ENCODE measurements at places on chromosomes 6 and 20.

- no peak for DNase-seq
Observed at GRCh38 chr20:46463852-46464251, 49.5 kb downstream of the ZNF334 start.

- DNase-seq = no peak
Observed at GRCh38 chr6:9851541-9852380, 563.1 kb downstream of the TFAP2A start.

DNA sequence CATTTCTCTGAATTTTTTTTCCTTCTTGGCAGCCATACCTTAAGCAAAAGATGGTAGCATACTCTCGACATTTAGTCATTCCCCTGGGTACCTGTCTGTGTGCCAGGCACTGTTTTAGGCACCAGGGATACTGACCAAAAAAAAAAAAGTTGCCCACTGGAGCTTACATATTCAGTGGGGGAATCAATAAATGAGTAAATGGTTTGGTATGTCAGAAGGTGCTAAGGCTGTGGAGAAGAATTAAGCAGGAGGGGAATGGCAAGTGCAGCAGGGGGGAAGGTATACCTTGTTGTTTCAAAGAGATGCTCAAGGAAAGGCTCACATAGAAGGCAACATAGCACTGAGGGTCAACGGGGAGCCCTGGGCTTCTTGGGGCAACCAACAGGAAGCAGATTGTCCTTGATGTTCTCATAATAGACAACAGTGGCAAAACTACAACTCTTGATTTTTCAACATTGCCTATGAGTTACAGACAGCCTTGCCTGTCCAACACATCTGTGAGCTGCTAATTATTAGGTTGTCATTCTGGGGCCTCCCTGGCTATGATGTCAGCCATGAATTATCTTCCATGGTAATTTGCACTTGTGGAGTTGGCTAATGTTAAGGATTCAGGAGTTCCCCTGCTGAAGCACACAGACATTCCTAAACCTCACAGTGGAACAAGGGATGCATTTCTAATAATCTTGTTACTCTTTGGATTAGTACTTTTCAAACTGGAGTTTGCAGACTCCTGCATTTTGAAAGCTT, 19.6 kb downstream of the NT5E start:
- no peak for DNase-seq

DNA sequence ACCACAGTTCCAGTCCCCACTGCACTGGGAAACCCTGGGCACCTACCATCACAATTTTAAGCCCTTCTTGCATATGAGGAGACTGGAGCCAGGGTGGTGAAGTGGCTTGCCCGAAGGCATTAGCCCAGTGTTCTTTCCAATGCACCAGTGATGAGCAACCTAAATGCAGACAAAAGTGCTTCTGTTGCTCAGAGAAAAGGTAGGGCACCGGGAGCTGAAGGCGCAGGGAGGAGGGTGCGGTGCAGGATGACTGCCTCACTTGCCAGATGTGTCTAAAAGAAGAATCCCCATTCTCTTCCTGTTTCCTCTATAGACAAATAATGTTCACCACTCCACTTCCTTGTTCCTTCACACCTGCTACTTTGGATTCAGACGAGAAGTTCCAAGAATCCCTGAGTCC, 86.5 kb downstream of the QRSL1 start:
- DNase-seq = no peak

DNA sequence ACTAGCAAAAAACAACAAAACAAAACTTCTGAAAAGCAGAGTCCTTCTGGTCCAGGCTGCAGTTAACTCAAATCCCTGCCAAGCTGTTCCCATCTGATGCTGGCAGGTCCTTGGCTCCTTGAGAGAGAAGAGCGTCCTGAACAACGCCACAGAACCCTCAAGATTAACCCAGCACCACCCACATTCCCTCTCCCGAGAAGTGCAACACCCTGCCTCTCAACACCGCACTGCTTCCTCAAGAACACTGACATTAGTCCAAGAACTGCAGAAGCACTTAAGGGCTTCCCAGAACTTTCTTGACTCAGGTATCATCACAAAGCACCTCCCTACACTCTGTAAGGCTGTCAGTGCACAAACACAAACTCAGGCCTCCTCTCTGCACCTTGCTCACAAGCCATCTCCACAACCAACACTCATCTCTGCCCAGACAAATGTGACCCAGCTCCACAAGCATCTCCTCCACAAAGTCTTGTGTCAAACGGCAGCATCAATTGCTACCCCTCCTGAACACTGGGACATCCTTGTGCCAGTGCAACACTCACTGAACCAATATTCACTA, 7.5 kb downstream of the MRPL14 start:
- no peak for DNase-seq

GRCh38 chr6:131954775-131955107, 3.6 kb upstream of the CCN2 start:
- DNase-seq = no peak

DNA sequence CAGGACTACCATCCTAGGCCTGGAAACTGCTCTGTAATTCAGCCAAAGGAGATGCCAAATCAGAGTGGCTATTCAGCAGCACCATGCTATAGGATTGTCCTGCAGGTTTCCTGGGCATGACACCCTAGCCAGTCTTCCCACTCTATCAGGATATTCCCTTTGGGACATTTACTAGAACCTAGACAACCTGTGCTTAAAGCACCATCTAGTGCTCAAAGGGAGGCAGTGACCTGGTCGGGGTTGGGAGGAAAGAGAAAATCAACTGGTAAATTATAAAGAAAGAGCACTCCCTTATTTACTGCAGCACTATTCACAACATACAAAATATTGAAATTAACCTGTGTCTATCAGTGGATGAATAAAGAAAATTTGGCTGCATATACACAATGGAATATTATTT, 67.2 kb upstream of the SMLR1 start:
- DNase-seq = no peak

DNA sequence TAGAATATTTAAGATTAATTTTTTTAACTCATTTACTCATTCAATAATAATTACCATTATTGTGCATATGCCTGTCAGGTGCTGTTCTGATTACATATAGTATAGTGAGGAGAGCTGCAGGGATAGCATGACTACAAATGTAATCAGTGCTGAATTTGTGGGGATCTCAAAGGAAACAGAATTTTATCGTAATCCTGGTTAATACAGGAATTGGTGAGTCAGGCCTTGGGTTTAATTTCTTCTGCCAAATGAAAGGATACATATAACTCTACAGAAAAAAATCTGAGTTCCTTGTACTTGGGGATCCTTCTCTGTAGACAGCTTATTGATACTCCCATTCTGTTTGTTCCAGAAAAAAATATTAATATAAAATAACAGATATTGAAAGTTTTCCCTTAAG, 297.2 kb downstream of the GJA1 start:
- DNase-seq = no peak

GRCh38 chr20:44850837-44851236, 34.7 kb upstream of the YWHAB start:
- no peak for DNase-seq

GRCh38 chr20:62656197-62656918, 14.1 kb downstream of the SLCO4A1 start:
- no peak for DNase-seq

- no peak for DNase-seq
Observed at GRCh38 chr6:16930432-16930831, 169.2 kb upstream of the ATXN1 start.

GRCh38 chr6:106141441-106142237, 55.5 kb downstream of the PRDM1 start:
- peak; percentile 66 for DNase-seq

DNA sequence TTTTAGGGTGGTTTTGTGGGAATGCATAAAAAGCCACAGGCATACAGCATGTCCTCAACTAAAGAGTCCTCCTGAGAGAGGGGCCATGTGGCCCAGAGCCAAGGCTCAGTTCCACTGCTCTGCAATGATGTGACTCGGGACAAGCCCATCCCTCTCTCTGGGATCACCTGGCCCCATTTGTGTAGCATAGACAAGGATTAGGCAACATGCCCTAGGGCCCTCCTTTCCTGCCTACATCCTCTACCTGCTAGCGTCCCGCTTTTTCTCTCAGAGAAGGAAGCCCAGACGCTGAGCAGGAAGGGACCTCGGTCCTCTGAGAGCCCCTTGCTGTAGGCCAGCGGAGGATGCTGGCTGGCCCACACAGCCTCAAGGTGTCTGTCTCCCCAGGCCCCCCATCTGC, 8.8 kb downstream of the TGM2 start:
- DNase-seq = no peak

DNA sequence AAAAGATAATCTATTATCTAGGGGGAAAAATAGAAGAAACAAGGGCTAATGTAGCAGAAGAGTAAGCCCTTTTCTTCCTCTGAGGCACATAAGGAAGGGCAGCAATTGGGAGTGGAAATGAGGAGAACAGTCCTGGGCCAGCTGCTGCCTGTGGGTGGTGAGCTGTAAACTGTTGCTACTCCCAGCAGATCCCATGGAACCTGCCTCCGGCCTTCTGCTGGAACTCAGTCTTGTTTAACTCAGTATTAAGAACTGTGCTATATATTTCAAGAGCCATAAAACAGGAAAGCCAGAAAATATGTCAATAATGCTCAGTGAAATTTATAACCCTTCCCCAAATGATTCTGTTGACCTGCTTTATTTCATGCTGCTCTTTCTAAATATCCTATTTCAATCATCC, 464.2 kb downstream of the COL12A1 start:
- no peak for DNase-seq

GRCh38 chr6:148620579-148621298, 126.1 kb upstream of the UST start:
- no peak for DNase-seq

GRCh38 chr6:128364766-128365519, 155.5 kb downstream of the PTPRK start:
- no peak for DNase-seq

GRCh38 chr20:57483287-57484050, 41.5 kb downstream of the CTCFL start:
- DNase-seq = no peak

- no peak for DNase-seq
Observed at GRCh38 chr20:5748246-5748645, 2.0 kb upstream of the SHLD1 start.

- no peak for DNase-seq
Observed at GRCh38 chr20:59039233-59039632, 3.4 kb downstream of the PRELID3B start.

- DNase-seq = no peak
Observed at GRCh38 chr6:70849348-70850069, 107.4 kb downstream of the B3GAT2 start.

- DNase-seq = no peak
Observed at GRCh38 chr6:100463630-100464161, 1.0 kb downstream of the SIM1 start.

GRCh38 chr6:91164105-91164504, 577.2 kb upstream of the MAP3K7 start:
- no peak for DNase-seq

DNA sequence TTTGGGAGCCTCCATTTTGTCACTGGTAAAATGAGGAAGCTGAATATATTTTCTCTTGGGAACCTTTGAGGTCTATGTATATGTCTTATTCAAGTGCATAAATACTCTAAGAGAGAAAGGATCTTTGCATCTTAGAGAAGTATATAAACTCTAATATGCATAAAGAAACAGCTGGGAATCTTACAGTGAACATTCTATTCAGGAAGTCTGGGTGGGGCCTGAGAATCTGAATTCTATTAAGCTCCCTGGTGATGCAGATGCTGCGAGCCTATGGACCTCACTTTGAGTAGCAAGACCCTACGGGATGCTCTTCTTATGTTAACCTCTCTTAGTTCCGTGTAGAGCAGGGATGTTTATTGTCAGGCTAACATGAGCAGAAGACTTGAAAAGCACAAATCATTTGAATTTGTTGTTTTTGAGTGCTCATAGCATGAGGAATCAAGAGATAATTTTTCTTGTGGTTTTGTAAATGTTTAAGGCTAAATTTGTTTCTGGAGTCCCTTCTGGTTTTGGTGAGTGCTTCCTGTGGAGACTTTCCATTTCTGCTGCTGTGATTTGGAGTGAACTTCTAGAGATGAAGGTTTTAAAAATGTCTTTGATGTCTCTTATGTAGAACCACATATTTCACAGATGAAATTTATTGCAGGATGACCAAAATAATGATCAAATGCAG, 281.2 kb upstream of the JAG1 start:
- DNase-seq = no peak

DNA sequence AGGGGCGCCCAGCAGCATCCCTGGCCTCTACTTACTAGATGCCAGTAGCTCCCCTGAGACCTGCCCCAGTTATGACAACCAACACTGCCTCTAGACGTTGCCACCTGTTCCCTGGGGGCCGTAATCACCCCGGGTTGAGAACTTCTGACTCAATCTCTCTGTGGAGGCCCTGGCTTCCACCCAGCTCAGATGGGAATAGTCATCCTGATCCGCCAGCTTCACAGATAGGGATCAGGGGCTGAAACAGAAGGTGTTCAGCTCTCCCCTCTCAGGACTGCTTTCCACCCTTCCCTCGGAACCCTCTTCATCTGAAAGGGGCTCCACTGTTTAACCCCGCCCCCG, 3.3 kb downstream of the CAPN11 start:
- DNase-seq = peak; percentile 23

GRCh38 chr6:41331401-41332150, 3.8 kb upstream of the NCR2 start:
- DNase-seq = no peak

- DNase-seq = no peak
Observed at GRCh38 chr6:118893064-118893806, 717 bp upstream of the ASF1A start.

DNA sequence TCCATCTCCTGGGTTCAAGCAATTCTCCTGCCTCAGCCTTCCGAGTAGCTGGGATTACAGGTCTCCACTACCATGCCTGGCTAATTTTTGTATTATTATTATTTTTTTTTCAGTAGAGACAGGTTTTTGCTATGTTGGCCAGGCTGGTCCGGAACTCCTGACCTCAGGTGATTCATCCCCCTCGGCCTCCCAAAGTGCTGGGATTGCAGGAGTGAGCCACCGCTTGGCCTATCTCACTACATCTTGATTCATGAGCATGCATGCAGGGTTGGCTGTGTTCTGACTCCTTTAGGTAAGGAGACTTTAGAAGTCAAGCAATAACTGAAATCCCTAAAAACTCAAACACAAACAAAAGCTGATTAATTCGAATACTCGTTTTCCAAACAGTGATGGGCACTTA, 80.9 kb downstream of the GJA1 start:
- no peak for DNase-seq

All from stimulated activated CD8-positive, alpha-beta memory T cell treated with anti-CD3 and anti-CD28 coated beads, Interleukin-7, amount 100 ng/mL, for 48 hours (primary cell).